AG04449 (cell line): ENCODE measurements at places on chromosomes 12 and 14.

GRCh38 chr14:57573173-57573572 lies 79.5 kb upstream of the CCDC198 start:
- no peak for DNase-seq

DNA sequence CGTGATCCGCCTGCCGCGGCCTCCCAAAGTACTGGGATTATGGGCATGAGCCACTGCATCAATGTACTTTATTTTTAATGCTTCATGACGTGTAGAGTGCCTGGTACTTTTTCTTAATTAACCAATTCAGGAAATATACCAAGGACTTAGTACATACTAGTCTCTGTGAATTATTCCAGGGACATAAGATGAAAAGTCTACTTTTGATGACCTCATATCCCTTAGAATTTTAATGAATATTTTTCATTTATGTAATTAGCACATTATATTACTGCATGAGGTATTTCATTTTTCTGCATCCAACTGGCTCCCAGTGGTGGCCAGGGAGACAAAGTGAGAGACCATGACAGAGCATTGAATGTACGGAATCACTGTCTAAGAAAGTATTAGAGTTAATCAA lies 577.7 kb upstream of the NOVA1 start:
- DNase-seq = no peak

- no peak for DNase-seq
Observed at GRCh38 chr12:26895672-26896071, 42.1 kb downstream of the INTS13 start.

DNA sequence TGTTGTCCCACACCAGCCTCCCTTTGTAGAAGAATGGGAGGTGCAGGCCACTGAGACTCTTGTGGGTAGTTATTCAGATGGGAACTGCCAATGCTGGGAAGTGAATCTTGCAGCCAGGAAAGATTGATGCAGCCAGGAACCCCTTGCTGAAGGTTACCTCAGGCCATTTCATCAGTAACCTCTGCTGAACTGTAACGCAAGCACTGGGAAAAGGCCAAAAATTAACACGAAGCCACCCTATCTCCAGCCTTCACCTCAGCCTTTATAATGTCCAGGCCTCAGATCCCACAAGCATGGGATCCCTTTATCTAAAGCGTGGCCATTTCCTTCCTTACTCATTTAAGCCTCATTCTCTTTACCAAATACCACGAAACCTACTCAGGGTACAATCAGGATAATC lies 211.1 kb downstream of the SPTSSA start:
- no peak for DNase-seq

DNA sequence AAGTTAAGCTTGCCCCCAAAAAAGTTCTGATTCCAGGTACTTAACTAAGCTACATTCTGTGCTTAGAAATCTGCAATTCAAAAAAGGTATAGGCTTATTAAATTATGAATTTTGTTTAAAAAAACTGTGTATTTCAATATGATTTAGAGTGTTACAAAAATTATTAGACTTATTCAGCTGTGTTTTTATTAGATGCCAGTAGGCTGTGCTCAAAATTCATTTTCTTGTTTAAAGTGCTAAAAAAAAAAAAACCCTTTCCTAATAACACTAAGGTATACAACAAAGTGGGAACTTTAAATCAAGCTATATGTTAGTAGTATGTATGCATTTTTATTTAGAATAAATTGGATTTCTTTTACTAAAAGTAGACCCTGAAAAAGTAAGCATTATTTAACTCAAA lies 25.0 kb downstream of the LRRC9 start:
- DNase-seq = no peak

DNA sequence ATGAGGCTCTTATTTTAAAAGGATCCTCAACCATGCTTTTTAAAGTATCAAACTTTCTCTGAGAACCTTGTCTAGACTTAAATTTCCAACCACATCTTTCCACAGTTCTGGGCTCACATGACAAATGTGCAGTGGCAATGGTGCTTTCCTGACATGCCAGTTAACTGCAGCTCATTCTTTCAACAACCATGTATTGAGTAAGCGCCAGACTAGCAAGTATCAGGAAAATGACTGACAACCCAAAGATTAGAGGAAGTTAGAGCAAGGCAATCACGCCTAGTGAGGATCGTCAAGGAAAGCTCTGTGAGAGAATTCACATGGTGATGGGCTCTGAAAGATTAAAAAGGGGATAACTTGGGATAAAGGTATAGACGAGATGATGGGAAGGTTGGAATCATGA lies 35.8 kb downstream of the FLVCR2 start:
- no peak for DNase-seq

DNA sequence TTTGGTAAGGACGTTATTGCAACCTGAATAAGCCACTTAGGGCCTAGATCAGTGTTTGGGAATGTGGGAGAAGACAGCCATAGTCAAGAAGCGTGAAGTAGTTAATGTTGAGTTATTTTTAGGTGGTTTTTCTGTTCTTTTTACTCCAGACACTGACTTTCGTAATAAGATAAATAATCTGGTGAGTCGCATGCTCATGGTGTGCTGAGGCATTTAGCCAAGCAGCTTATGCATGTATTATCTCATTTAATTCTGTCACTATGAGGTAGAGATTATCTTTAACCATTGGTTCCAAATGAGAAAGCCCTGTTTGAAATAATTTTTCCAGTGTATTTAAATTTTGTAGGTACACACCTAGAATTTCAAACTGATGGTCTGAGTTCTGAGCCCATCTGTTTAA lies 67.3 kb downstream of the RCOR1 start:
- DNase-seq = peak; percentile 19

DNA sequence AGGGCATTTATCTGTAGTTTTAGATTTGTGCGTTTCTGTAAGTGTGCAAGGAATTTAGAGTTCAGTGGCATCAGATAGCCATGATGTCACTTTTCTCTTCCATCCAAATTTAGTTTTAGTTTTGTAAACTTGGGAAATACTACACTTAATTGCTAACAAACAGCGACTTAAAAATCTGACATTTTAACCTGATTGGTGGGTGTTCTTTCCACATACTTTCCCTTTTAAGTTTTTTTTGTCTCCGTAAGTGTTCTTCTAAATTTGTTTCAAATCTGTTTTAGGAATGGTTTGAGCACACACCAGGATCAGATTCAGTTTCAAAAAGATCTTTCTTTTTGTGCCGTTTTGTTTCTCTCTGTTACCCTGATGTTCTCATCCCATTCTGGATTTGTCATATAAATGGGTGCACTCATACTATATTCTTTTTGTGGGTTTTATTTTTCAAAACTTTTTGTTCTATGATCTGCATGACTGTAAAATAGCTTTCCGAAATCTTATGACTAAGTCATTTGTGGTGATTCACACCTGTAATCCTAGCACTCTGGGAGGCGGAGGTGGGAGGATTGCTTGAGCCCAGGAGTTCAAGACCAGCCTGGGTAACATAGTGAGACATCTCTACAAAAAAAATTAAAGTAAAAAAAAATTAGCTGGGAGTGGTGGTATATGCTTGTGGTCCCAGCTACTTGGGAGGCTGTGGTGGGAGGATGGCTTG lies 58.9 kb downstream of the FBXO34 start:
- no peak for DNase-seq

- DNase-seq = no peak
Observed at GRCh38 chr14:67580336-67581171, 19.5 kb downstream of the PIGH start.

- DNase-seq = no peak
Observed at GRCh38 chr14:49221316-49221715, 364.9 kb downstream of the RPS29 start.
